ELF-1 (cell line): ENCODE measurements at places on chromosomes 11 and 22.

DNA sequence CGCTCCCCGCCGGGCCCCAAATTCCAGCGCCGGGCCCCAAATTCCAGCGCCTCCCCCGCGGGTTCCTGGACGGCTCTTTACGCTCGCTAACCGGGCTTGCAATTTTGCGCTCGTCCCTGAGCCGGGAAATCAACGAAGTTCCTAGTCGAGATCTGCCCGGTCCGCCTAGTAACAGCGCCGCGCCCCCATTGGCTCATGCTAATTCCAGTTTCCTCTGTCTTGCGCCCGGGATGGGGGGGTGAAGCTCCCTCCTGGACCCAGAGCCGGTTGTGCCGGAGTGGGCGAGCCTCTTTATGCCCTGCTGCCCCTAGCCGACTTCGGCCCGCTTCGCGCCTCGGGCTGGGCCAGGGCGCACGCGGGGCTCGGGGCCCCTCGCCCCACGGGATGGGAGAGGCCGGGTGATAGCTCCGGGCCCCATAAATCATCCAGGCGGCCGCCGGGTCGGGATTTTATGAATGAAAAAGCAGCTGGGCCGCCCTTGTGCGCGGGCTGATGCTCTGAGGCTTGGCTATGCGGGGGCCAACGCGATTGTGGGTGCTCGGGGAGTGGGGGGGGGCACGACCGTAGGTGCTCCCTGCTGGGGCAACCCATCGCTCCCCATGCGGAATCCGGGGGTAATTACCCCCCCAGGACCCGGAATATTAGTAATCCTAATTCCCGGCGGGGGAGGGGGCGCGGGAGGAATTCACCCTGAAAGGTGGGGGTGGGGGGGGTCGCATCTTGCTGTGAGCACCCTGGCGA is 1.8 kb upstream of the CCND1 start:
- peak; percentile 98 for DNase-seq

GRCh38 chr11:119338965-119339588 is 1.6 kb downstream of the C1QTNF5 start:
- no peak for DNase-seq

DNA sequence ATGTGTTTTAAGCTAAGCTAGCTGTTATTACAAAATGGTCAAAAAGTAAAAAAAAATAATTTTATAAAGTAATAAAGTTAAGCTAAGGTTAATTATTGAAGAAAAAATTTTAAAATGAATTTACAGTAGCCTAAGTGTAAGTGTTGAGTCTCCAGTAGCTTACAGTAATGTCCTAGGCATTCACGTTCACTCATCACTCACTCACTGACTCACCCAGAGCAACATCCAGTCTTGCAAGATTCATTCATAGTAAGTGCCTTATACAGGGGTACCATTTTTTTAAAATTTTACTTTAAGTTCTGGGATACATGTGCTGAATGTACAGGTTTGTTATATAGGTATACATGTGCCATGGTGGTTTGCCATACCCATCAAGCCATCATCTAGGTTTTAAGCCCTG is 11.6 kb upstream of the OOSP4B start:
- no peak for DNase-seq

- DNase-seq: no peak
Observed at GRCh38 chr11:11975201-11976092, 33.0 kb downstream of the DKK3 start.
